ENCODE measurements at places on chromosomes 7 and 10. TPM values are rescaled to one million over a fixed set of nuclear protein-coding genes. Genes with fewer than 3 reads are reported as not detected.

- H3K27ac ChIP-seq, result no peak overlapping the region
- H3K4me3 ChIP-seq, result no peak overlapping the region
- no peaks in the 10 kb centered on the region for H3K4me1 ChIP-seq
- no peaks in the 10 kb centered on the region for H3K36me3 ChIP-seq
- no peak for DNase-seq
Measured at GRCh38 chr7:43077732-43078391, 34.6 kb upstream of the HECW1 start.

GRCh38 chr7:158620839-158621441, 33.3 kb upstream of the PTPRN2 start:
- H3K4me3 ChIP-seq, result no peak overlapping the region
- peak; percentile 8 for DNase-seq
- peaks cover 2% of the 10 kb centered on the region for H3K36me3 ChIP-seq
- H3K27ac ChIP-seq, result no peak overlapping the region

GRCh38 chr7:22823142-22823497, 471 bp upstream of the TOMM7 start:
- no peak for DNase-seq
- no peaks in the 10 kb centered on the region for H3K27me3 ChIP-seq
- no peak overlapping the region for H3K4me3 ChIP-seq
- H3K4me1 ChIP-seq, result peaks cover 6% of the 10 kb centered on the region
- H3K27ac ChIP-seq, result no peak overlapping the region

GRCh38 chr7:88429382-88429781, 122.7 kb upstream of the STEAP4 start:
- no peaks in the 10 kb centered on the region for H3K36me3 ChIP-seq
- no peaks in the 10 kb centered on the region for H3K27me3 ChIP-seq
- no peak overlapping the region for H3K4me3 ChIP-seq
- no peaks in the 10 kb centered on the region for H3K4me1 ChIP-seq
- no peak for DNase-seq
- H3K27ac ChIP-seq, result no peak overlapping the region

DNA sequence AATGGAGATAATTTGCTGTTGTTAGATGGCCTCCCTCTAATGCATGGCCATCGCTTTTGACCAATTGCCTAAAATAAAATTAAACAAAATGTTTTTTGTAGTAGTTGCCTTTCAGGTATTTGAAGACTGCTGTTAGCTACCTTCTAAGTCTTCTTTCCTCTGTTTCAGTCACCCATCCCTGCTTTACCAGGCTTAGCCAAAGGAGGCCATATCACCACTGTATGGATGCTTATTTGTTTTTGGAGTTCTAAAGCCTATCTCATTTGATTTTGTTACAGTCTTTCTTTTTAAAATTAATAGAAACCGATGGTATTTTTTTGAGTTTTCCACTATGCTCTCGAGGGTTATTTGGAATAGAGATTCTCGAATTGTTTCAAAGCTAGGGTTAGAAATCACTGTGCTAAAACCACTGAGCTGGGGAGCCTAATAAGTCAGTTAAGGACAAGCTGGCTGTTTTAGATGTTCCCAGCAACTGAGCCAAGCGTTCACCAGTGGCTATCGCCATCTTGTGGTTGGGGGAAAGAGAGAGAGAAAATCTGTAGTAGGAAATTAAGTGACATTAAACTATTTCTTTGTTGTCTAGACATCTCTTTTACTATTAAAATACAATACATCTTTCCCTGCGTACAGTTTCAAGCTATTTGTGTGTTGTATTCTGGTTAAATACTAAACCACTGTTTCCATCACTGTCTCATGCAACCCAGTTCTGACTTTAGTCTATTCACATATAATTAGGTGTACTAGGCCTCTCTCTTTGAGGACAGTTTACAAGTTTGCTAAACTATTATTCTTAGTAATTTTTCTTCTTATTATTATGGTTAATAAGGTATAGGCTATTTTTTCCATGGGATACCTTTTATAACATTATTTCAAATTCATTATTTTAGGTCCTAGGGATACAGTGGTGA, 52.2 kb downstream of the GPR158 start:
- H3K27me3 ChIP-seq, result no peaks in the 10 kb centered on the region
- H3K36me3 ChIP-seq, result no peaks in the 10 kb centered on the region
- H3K4me1 ChIP-seq, result no peaks in the 10 kb centered on the region
- peak; percentile 57 for DNase-seq
- no peak overlapping the region for H3K4me3 ChIP-seq
- no peak overlapping the region for H3K27ac ChIP-seq

DNA sequence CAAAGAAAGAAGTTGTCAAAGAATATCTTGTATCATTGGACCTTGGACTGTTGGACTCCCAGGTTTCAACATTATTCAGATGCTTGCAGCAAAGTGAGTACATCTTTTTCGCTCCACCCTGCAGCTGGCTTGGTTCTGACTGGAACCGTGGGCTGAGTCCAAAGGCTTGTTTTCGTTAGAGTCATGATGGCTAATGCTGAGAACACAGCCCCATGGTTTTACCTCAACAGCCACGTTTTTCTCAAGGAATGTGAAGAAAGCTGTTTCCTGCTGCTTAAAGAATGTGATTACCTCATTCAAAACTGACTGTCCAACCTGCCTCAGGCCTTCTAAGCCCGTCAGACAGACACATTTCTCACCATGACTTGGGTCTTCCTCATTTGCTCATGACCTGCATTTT, 69.5 kb downstream of the STEAP1B start:
- no peaks in the 10 kb centered on the region for H3K27me3 ChIP-seq
- H3K4me3 ChIP-seq, result no peak overlapping the region

DNA sequence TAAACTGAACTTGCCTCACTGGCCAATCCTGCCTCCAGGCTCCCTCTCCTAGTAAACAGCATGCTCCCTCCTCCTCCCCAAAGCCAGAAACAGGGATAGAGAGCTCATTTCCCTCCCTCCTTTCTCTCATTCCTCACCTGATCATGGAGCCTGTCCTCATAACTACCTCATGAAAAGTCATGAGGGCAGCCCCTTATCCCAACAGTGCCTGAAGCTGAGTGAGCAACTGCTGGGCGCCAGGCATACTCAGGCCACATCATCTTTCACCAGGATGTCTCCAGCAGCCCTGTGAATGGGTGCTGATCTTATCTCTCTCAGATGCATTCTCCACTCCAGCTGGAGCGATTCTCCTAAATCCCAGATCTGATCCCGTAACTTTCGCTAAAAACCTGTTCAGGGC, 307.2 kb downstream of the PRPF18 start:
- DNase-seq, result no peak
- H3K27me3 ChIP-seq, result peaks cover 42% of the 10 kb centered on the region
- H3K4me3 ChIP-seq, result no peak overlapping the region
- H3K4me1 ChIP-seq, result peaks cover 4% of the 10 kb centered on the region
- no peak overlapping the region for H3K27ac ChIP-seq
- no peaks in the 10 kb centered on the region for H3K36me3 ChIP-seq

DNA sequence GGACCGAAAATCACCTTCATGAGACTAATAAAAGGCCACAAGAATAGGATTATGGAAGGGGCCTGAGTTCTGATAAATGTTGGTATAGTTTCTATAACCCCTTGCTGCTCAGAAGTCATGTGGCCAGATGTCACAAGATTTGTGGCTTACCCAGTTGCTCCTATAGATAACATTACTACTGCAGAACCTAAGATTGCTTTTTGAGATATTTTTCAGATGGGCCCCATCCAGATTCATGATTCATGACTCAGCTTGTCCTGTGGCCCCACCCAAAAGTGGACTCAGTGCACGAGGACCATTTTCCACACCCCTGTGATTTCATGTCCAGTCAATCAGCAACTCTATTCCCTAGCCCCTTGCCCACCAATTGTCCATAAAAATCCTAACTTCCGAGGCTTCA, 209.0 kb downstream of the ACTR3B start:
- H3K36me3 ChIP-seq, result no peaks in the 10 kb centered on the region
- DNase-seq, result no peak
- no peaks in the 10 kb centered on the region for H3K4me1 ChIP-seq
- H3K27me3 ChIP-seq, result no peaks in the 10 kb centered on the region

- H3K27me3 ChIP-seq, result no peaks in the 10 kb centered on the region
- peak; percentile 89 for DNase-seq
- H3K4me3 ChIP-seq, result peak overlapping the region; percentile 4
- no peaks in the 10 kb centered on the region for H3K36me3 ChIP-seq
- H3K27ac ChIP-seq, result peak overlapping the region; percentile 85
Measured at GRCh38 chr7:149872419-149873073, 1.2 kb upstream of the ATP6V0E2 start.

DNA sequence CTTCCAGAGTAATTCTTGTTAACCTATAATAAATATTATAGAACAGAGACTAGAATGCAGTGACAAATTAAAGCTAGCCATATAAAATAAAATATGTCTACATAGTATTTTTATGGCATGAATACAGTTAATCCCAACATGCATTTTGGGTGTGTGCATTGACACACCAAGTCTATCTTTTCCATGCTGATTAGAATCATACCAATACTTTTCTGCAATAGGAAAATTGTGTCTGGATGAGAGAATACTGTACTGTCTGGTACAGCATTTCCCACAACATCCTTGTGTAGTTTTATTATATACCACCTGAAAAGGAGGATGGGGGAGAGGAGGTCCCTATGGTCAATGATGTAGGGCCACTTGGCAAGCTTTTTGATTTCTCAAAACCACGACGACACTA, 100.3 kb downstream of the ARHGAP21 start:
- peaks cover 6% of the 10 kb centered on the region for H3K4me1 ChIP-seq
- DNase-seq, result no peak
- H3K27me3 ChIP-seq, result no peaks in the 10 kb centered on the region
- no peak overlapping the region for H3K4me3 ChIP-seq
- no peak overlapping the region for H3K27ac ChIP-seq

DNA sequence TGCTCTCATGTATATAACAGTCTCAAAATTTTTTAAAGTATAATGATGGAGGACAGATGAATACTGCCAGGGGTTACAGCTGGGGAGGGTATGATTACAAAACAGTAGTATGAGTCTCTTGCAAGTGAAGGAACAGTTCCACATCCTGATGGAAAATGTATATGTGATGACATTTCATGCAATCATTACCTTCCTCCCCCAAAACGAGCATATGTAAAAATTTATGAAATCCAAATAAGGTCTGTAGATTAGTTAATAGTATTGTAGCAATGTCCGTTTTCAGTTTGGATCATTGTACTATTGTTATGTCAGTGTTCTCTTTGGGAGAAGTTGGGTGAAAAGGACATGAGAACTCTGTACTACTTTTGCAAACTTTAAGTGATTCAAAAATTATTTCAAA, 38.0 kb downstream of the DRGX start:
- no peak overlapping the region for H3K4me3 ChIP-seq
- no peaks in the 10 kb centered on the region for H3K27me3 ChIP-seq
- no peak for DNase-seq
- H3K4me1 ChIP-seq, result peaks cover 5% of the 10 kb centered on the region
- no peaks in the 10 kb centered on the region for H3K36me3 ChIP-seq

GRCh38 chr7:12578930-12579640, 8.6 kb downstream of the SCIN start:
- H3K27ac ChIP-seq, result no peak overlapping the region
- no peaks in the 10 kb centered on the region for H3K36me3 ChIP-seq
- H3K4me1 ChIP-seq, result no peaks in the 10 kb centered on the region
- H3K4me3 ChIP-seq, result no peak overlapping the region
- DNase-seq, result no peak
- H3K27me3 ChIP-seq, result no peaks in the 10 kb centered on the region

Gene MSS51
- 2.3 TPM for total RNA-seq

Gene HTR5A
- total RNA-seq, result not detected

Gene LDB1
- total RNA-seq, result 81.6 TPM

Gene INMT
- 200 TPM for total RNA-seq

Gene THNSL1
- total RNA-seq, result 8.6 TPM

Gene SNX8
- total RNA-seq, result 24.6 TPM

Gene CYREN
- 50.2 TPM for total RNA-seq

Gene ZC3HAV1L
- total RNA-seq, result 7.5 TPM

Gene ABCB1
- total RNA-seq, result 4.9 TPM

Gene CTTNBP2
- total RNA-seq, result 3.6 TPM

Gene OIT3
- 0.49 TPM for total RNA-seq
